ENCODE measurements at places on chromosomes 6 and 20.

GRCh38 chr20:1563598-1563997, 6.1 kb upstream of the SIRPD start:
- DNase-seq: no peak

- DNase-seq: no peak
Measured at GRCh38 chr20:19254956-19255355, 42.5 kb downstream of the SLC24A3 start.

- no peak for DNase-seq
Measured at GRCh38 chr20:13736436-13737191, 48.1 kb downstream of the ESF1 start.

- no peak for DNase-seq
Measured at GRCh38 chr20:13447385-13448180, 191.1 kb downstream of the TASP1 start.

DNA sequence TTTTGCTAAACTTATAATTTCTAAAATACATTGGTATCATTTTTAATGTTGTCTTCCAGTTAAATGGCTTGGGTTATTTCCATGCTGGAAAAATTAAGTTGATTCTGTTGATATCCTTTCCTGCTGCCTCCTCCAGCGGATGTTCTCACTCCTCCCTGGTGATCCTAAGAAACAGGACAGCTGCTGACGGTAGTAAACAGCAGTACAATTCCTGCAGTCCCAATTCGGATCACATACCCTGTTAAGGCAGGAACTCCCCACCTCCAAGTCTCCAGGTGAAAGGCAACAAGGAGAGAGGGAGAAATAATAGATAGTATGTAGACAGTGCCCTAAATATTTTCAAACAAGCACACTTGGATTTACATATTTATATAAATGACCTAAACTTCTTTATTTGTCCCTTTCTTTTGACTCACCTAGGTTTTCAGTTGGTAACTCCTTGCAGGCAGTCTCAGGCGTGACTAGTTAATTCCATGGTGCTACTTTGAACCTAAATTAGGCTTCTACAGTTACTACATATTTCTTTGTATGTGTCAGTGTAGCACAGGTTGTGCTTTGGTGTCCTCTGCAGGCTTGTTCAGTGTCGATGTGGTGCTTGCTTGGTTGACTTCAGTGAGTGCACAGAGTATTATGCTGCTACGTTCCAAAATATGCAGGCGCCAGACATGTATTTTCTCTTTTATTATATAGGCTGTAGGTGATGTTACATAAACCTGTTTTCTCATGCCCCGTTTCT, 126.0 kb downstream of the ADGRB3 start:
- DNase-seq: no peak

- DNase-seq: no peak
Measured at GRCh38 chr6:128216917-128217316, 303.5 kb downstream of the PTPRK start.

DNA sequence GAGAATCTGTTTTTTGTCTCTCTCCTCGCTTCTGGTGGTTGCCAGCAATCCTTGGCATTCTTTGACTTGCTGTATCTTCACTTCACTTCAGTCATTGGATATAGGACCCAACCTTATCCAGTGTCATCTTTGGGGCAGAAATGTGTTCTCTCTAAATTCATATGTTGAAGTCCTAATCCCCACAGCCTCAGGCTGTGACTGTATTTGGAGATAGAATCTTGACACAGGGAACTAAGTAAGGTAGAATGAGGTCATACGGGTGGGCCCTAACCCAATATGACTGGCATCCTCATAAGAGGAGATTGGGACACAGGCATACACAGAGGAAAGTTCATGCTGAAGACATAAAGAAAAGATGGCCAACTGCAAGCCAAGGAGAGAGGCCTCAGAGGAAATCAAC, 51.9 kb upstream of the TPD52L1 start:
- DNase-seq: no peak

GRCh38 chr20:41174782-41175181, 37.4 kb downstream of the PLCG1 start:
- DNase-seq: no peak

GRCh38 chr6:134201716-134202115, 116.2 kb downstream of the SGK1 start:
- DNase-seq: no peak

DNA sequence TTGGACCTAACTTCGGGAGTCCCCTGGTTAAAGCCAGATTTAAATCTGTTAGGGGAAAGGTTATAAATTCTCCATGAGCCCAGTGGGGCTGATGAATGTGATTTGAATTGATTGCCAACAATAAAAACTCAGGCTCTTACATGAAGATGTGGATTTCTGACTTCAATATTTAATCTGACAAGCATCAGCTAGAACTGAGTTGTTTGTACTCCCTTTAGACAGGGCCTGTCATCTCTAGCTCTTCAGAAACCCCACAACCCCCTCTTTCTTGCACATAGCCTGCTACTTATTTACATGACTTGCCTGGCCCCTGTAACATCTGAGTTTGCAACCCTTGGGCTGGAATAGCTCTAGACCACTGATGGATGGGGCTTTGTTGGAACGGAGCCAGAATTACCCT, 191.6 kb upstream of the PLCB4 start:
- no peak for DNase-seq

GRCh38 chr6:31402324-31403282, 792 bp upstream of the MICA start:
- DNase-seq: peak; percentile 37

DNA sequence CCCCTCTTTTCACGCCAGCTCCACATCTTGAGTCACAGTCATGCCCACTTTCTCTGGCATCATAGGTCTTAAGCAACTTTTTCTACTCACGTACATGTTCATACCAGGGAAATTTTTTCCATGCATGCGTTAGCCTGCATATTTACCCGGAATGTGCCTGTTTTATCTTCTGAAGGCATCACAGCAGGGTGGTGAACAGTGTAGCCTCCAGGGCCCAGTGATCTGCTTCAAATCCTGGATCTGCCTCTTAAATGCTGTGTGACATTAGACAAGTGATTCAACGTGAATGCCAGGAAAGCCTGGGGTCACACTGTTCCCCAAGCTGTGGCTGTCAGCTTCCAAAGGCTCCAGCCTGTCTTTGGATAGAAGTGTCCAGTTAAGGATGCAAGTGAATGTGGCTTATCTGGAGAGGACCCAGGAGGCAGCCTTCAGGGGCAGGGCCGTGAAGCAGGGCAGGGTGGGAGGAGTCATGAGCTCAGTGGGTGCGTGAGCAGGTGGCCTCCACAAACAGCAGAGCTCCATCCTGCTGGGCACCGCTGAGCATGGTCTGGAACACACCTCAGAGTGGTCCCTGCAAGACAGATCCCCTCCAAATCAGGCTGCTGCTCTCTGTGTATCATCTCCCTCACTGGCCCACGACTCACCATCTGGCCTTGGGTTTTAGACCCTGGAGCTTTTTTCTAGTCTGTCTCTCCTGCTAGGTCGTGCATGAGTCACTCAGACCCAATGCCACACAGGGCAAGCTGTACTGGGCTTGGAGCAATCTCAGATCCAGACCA, 30.4 kb upstream of the CD93 start:
- DNase-seq: no peak

GRCh38 chr6:6386010-6386409, 65.5 kb upstream of the F13A1 start:
- no peak for DNase-seq

- DNase-seq: no peak
Measured at GRCh38 chr20:41508335-41508734, 109.8 kb downstream of the CHD6 start.

- no peak for DNase-seq
Measured at GRCh38 chr20:23381876-23382275, 19.9 kb downstream of the GZF1 start.

DNA sequence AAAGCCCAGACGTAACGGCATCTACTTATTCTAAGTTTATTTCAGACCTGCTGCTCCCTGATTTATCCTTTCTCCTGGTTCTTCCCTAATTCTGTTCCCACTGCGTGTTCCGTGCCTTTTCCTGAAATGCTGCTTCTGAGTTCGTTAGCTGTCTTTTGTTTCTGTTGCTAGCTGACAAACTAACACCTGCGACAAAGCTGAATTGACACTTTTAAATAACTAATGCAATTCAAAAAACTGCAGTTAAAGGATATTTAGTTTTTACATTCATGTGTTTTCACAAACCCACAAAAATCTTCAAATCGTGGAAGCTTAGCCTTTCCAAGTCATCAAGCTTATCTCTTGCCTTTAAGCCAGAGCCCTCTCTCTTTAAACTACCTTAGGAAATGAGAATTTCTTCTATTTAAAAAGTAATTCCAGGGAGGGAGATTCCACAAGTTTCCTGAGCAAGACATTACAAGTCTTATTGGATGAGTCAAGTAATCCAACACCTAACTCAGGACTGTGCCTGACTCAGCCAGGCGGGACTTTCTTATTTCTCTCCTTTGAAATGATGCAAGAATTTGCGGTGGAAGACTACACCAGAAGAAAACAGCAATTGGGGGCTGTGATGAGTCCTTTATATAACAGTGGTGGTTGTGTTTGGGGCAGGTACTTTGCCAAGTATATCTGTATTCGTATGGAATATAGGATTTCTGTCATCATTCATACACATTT, 6.3 kb downstream of the ADTRP start:
- no peak for DNase-seq

DNA sequence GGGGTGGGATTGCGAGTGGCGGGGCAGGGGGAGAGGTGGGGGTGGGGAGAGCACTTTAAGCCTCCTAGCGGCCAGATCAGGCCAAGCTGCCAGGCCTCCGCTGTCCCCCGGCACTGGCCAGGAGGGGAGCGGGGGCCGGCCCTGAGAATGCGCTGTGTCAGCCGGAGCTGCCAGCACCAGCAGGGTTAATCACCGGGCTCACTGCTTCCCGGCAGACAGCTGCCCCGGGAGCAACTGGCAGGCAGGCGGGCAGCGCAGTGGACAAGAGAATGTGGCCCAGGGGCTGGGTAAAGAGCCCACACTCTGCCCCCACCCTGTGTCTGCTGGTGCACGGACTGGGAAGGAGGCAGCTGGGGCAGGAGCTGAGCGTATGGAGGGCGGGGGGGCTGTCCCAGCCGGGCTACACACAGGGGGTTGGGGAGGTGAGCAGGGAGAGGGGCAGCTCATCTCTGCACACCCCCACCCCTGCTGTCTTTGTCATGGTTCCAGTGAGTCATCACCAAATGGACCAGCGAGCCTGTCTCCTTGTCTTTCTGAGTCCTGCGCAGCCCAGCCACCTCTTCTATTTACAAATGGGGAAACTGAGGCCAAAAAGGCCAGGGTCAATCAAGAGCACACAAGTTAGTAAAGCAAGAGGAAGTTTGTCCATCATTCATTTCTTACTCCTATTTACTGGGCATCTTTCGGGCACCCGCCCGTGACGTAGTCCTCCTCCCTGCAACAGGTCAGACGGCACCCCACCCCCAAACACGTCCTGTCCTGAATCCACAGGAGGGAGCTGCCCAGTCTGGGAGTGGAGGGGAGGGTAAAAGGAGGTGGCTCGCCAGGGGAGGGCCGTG, 2.1 kb upstream of the LAMA5 start:
- DNase-seq: no peak

- peak; percentile 88 for DNase-seq
Measured at GRCh38 chr6:149082320-149082719, 235.2 kb upstream of the TAB2 start.

DNA sequence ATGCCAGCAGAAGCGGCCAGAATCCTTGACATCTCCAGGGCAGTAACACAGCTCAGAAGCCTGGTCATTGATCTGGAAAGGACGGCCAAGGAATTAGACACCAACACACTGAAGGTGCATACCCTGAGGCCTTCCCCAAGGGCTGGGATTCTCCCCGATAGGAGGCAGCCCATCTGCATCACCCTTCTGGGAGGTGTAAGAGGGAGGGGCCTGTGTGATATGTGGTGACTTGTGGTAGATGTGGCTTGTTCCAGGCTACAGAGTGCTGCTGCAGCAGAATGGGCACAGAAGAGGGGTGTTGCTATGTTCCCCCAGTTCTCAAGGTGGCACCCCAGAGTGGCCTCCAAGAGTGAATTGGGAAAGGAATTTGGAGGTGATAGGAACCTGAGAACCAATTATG, 11.2 kb downstream of the TRIM40 start:
- no peak for DNase-seq

DNA sequence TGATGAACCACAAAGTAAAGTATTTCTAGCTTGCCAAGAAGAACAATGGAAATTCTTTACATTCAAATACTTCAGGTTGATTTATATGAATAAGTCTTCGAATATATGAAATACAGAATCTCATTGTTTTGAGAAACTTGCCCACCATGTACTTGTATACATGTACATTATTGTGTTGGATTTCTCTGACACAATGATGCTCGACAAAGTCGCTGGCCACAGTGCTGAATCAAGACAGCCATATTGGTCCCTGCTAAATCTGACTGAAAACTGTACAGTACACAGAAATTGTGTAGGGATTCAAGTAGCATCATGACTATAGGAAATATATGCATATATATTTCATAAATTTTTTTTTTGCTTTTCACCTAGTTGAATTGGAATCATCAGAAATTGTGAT, 13.1 kb upstream of the LIN28B start:
- DNase-seq: no peak

- no peak for DNase-seq
Measured at GRCh38 chr20:54208548-54209176, 775 bp downstream of the PFDN4 start.

Data from activated CD8-positive, alpha-beta memory T cell treated with anti-CD3 and anti-CD28 coated beads, Interleukin-2, amount 50 U/mL, for 4 hours (primary cell).